Endodermal cell (in vitro differentiated cells): ENCODE measurements at places on chromosomes 3 and 15. TPM values are rescaled to one million over a fixed set of nuclear protein-coding genes. Genes with fewer than 3 reads are reported as not detected.

DNA sequence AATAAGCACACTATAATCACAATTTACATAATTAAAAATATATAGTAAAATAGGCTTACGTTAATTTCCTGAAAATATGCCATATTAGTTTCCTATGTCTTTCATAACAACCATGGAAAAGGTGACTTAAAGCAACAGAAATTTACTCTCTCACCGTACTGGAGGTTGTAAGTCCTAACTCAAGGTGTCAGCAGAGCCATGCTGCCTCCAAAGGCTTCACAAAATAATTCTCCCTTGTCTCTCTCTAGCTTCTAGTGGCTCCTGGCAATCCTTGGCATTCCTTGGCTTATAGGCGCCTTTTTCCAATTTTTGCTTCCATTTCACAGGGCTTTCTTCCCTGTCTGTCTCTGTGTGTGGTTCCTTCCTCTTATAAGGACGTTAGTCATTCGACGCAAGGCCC lies 7.6 kb downstream of the SI start:
- peak; percentile 43 for DNase-seq

DNA sequence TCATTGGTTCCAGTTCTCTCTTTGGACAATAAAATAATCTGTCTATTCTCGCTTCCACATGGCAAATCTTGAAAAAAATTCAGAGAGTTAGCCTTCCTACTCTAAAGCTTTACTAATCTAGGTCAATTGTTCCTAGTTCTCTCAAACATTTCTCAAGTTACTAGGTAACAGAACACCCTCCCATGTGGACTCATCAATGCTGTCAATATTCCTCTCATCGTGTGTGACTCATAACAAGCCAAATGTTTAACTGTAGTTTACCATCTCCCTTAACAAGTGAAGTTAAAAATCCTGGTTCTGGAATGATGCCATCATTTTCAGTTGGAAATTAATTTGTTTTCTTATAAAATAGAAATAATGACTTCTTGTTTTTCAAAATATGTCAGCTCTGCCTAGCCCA lies 438.6 kb downstream of the ROBO1 start:
- DNase-seq, result no peak

DNA sequence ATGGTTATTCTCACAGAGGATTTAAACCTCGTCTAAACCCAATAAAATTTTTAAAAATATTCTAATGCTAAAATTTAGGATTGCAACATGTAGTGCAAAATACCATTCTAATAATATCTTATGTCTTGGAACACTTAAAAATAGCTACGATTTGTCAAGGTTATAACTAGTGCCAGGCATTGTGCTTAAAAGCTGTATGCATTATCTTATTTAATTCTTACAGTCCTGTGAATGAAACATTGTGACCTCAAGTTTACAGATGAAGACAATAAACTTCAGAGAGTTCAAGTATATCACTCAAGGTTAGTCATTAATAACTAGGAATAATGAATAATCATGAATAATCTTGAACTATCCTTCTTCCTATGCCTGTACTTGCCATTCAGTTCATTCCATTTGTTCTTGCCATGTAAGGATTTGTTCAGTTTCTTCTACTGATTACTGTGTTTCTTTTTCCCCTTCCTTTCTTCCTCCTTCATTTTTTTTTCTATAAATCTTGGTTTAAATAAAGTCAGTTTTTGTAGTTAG lies 897.6 kb upstream of the NR2F2 start:
- DNase-seq, result no peak

Gene MME
- total RNA-seq, result 24.6 and 31.9 TPM in 2 replicates

DNA sequence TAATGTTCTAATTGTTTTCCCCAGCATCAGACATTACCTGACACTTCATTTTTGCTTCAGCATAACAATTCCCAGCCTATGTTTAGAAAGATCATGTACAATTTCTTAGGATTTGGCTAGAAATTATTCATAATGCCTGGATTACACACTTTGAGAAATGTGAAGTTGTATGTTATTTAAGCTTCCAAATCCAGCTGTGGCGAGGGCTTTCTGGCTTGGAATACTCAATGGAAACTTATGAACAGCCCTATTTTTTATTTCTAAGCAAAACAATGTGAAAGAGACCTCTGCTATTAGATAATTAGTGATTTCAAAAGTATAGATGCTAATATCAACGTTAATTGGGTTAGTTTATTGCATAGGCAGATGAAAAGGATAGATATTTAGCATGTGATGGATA lies 341.6 kb downstream of the ZNF385D start:
- no peak for DNase-seq

GRCh38 chr3:98770261-98771039 lies 7.3 kb downstream of the ST3GAL6 start:
- DNase-seq, result no peak

Gene CHRM5
- total RNA-seq, result not detected in 3 replicates

Gene CLRN1
- not detected in 3 replicates for total RNA-seq

Gene TOP2B
- total RNA-seq, result 182 to 201 TPM (median 196 TPM) in 3 replicates

- DNase-seq, result no peak
These were observed 7.1 kb downstream of the OR5K2 start for GRCh38 chr3:98504539-98504938.

DNA sequence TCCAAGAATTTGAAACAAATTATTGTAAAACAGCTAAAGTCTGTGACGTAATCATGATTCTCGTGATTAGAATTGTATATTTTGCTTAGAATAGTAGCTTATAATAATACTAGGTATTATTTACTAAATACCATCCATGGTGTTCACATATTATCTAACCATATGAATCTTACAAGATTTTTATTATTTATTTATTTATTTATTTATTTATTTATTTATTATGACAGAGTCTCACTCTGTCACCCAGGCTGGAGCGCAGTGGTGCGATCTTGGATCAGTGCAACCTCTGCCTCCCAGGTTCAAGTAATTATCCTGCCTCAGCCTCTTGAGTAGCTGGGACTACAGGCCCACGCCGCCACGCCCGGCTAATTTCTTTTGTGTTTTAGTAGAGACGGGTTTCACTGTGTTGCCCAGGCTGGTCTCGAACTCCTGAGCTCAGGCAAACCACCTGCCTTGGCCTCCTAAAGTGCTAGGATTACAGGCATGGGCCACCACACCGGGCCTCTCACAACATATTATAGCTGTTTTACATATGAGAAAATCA lies 173.5 kb downstream of the EPHA3 start:
- no peak for DNase-seq

- peak; percentile 24 for DNase-seq
These were observed 32.2 kb upstream of the PLA2G4E start for GRCh38 chr15:42053010-42053409.
